Lung (tissue), 17 donors: ENCODE measurements at places on chromosomes 1 and 21. TPM values are rescaled to one million over a fixed set of nuclear protein-coding genes. Genes with fewer than 3 reads are reported as not detected.
A peak's percentile ranks its signal among the peaks of the same experiment; 100 is the strongest.

The SMIM1 gene
- polyA plus RNA-seq = 10.7 TPM

The FMO4 gene
- polyA plus RNA-seq = 3.2 TPM

The C1orf141 gene
- polyA plus RNA-seq = 0.82 TPM

The BEST4 gene
- 0.79 TPM for polyA plus RNA-seq

DNA sequence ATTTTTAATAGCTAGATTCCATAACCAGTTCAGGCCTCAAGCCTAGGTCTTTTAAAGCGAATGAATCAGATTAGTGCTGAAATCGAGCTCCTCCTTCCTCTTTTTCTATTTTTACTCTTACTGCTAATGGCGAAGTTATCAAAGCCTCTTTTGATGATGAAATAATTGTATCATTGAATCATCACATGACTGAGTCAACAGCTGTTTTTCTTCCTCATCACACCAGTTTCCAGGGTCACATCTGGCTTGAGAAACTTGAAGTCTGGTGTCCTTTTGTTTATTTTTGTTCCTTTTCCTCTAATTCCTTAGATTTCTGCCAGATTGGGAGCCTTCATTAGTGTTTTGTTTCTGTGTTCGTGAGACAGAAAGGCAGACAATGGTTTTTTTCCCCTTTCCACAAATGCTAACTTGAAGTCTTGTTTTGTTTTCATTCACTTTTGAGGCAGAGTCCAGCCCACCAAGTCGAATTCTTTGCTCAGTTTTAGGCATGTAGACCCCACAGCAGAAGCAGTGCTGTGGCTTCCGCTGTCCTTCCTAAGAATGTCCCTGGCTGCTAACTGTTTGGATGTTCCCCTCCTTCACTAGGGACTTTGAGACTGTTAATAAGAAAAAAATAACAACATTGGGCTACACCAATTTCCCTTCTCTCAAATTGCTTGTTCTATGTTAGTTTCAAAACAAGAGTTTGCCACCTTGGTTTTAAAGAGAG is 51.9 kb upstream of the FMOD start:
- peak; percentile 82 for DNase-seq

GRCh38 chr1:225772848-225773247 is 4.8 kb upstream of the SRP9 start:
- peak; percentile 50 for DNase-seq

- no peak for DNase-seq
These were observed 33.6 kb downstream of the GOLPH3L start for GRCh38 chr1:150663321-150663720.

- DNase-seq = no peak
These were observed 138.4 kb upstream of the BACE2 start for GRCh38 chr21:41029571-41029970.

GRCh38 chr1:30853350-30853749 is 55.2 kb downstream of the SDC3 start:
- no peak for DNase-seq

DNA sequence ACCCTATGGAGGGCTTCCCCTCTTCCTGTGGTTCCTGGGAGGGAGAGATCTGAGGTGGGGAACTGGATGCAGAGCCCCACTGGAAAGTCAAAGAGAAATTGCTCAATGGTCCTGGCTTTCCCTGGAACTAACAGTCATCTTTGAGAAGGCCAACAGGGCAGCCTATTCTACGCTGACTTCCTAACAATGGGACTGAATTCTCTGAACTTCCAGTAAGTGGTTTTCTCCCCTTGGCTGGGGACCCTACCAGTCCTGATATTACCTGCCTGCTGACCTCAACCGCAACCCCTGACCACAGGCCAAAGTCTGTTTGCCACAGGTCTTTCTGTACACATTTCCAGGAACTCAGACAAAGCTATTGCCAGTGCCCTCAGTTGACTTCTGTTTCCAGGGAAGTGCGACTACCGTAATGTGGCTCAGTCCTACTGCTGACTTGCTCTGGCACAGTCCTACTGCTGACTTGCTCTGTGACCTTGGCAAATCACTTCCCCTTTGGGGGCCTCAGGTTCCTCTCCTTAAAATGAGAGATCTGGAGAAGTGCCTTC is 55.3 kb downstream of the C8B start:
- no peak for DNase-seq

- no peak for DNase-seq
These were observed 153.5 kb downstream of the HLX start for GRCh38 chr1:221032637-221033280.

- DNase-seq = no peak
These were observed 176.3 kb upstream of the ZNHIT6 start for GRCh38 chr1:85884372-85885035.

DNA sequence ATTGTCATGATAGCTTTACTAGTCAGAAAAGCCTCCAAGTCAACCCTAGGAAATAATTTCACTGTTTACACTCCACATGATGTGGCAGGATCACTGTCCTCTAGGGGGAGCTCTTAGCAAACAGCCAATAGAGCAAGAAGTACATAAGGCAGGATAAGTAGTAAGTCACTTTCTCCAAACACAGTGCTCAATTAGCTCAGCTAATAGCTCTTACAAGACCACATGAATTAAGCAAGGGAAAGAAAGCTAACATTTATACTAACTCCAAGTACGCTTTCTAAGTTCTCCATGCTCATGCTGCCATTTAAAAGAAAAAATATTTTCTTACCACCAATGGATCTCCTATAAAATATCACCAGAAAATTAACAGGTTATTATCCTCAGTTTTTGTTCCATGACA is 66.9 kb upstream of the LRIF1 start:
- no peak for DNase-seq

GRCh38 chr1:202852163-202852904 is 36.6 kb downstream of the RABIF start:
- peak; percentile 37 for DNase-seq

DNA sequence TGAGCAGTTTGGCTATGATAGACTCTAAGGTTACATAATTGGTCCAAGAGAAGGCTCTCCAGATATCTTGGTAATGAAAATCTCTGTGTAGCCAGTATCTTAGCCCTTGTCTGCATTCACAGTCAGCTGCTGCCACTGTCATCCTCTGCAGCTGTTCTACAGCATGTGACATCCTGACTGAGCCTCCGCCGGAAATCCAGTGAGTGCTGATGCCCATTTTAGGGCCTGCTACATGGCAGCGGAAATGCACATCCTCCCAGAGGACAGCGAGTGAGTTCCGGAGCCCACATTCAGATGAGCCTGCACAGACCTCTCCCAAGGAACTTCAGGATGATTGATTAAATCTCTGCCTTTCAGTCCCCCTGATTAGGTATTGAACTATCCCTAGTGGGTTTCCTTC is 237.1 kb downstream of the HHIPL2 start:
- DNase-seq = peak; percentile 53
